Stimulated activated CD4-positive, alpha-beta T cell treated with anti-CD3 and anti-CD28 coated beads, Interleukin-15, amount 100 ng/mL, for 1 hour (primary cell): ENCODE measurements at places on chromosomes 6 and 20.

GRCh38 chr6:82458147-82458546 is 94.5 kb downstream of the TPBG start:
- DNase-seq, result no peak

DNA sequence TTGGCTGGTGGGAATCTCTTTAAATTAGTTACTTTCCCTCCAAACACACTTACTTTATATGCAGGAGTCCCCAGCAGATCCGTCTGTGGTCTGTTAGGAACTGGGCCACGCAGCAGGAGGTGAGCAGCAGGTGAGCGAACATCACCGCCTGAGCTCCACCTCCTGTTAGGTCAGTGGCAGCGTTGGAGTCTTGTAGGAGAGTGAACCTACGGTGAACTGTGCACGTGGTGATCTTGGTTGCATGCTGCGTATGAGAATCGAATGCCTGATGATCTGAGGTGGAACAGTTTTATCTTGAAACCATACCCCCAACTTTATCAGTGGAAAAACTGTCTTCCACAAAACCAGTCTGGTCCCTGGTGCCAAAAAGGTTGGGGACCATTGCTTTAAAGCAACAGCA is 5.0 kb downstream of the SERPINB6 start:
- DNase-seq, result no peak

DNA sequence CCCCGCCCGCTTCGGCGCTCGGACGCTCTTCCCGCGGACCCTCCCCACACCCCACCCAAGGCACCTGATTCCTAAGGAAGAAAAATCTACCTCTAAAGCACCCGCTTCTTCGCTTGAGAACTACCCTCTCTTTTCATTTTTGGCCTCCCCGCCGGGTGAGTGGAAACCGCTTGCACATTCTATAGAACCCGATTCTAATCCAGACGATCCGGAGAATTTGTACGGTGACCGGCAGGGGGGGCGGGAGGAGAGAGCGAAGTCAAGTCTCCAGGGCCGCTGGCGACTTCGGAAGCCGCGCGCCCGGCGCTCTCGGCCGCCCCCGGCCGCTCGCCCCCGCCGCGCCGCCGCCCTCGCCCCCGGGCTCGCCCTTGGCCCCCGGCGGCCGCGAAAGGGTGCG is at the start of gene RBM24:
Gene RBM24, plus strand, starts transcription at position 262 of the 397 bp plus-strand sequence. CDS start 221 bp downstream, outside the sequence.
- peak; percentile 13 for DNase-seq

- no peak for DNase-seq
Observed at GRCh38 chr20:51017251-51017650, 5.7 kb downstream of the KCNG1 start.

- no peak for DNase-seq
Observed at GRCh38 chr20:50115041-50115512, 2.1 kb upstream of the UBE2V1 start.

DNA sequence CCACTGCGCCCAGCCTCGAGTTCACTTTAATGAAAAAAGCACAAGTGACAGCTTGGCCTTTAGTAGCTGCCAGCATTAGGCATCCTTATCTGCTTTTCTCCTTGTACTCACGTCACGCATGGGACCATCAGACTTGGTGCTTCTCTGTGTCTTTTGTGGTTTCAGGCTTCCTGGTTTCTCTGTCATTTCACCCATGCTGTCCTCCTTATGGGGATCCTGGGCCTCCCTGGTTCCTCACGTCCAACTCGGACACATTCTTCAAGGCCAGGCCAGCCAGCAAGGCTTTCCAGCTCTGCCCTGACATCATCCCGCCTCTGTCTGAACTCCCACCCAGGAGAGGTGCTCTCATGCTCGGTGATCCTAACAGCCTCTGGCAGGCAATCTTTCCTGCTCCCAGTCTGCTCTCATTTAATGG is 83.2 kb downstream of the TIAM2 start:
- no peak for DNase-seq

- DNase-seq, result no peak
Observed at GRCh38 chr6:119283214-119283613, 66.3 kb downstream of the MAN1A1 start.

- DNase-seq, result no peak
Observed at GRCh38 chr6:94645191-94645590, 932.1 kb upstream of the MANEA start.

- no peak for DNase-seq
Observed at GRCh38 chr6:55652429-55652828, 73.4 kb upstream of the HMGCLL1 start.

DNA sequence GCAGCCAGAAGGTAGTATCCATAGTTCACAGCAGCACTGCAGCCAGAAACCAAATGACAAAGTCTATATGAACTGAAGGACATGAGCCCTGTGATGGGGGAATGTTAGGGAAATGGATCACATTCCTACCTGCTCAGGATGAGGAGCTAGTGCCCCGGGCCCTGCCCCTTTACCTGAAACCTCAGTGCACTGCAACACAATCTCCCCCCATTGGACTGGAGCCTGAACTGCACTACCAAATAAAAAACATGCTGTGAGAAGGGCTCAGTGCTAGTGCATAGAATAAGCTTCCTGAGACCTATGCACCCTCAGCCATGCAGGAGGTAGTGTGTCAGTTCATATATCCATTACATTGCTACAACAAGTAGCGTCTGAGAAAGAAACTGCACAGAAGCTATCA is 477.8 kb downstream of the HACE1 start:
- DNase-seq, result no peak

- DNase-seq, result no peak
Observed at GRCh38 chr6:170439366-170440361, 113.4 kb downstream of the PSMB1 start.

GRCh38 chr6:1137849-1138248 is 174.0 kb upstream of the FOXQ1 start:
- no peak for DNase-seq

DNA sequence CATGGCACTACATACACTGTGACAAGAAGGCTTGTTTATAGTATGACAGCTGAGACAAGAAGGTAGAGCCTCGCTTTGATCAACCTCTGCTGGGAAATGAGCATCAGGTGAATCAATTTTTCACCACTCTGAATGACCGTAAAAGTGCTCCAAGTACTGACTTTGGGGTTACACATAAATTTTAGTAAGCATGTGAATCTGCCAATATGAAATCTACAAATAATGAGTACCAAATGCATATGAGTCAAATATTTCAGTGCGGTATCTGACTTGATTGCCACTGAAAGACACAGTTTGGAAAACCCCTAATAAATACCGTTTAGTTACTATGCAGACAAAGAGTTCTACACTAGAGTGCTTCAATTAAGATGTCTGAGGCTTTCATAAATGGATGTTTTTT is 77.8 kb downstream of the ATG5 start:
- no peak for DNase-seq

GRCh38 chr20:51480507-51481270 is 61.8 kb downstream of the NFATC2 start:
- peak; percentile 36 for DNase-seq

GRCh38 chr6:114301596-114302219 is 41.1 kb downstream of the HS3ST5 start:
- DNase-seq, result no peak

DNA sequence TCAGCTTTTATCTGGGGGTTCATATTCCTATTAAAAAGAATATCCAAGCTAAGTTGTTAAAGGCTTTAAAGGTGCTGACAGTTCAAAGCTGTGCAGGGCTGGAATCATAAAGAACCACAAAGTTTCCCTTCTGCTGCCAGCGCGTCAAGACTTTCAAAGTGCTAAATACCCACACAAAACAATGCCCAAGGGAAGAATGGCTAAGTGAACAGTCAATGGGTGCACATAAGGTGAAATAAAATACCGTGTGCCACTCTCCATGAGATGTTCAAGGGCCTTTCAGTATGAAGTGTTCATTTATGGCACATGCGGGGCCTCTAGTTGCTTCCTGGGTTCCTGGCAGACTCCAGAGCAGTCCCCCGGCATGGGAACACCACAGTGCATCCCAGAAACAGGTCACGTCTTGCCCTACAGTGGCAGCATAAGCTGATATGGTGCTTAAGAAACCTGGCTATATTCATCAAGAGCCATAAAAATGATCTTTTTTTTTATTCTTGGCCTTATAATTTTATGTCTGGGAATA is 14.1 kb downstream of the TXNDC5 start:
- no peak for DNase-seq

DNA sequence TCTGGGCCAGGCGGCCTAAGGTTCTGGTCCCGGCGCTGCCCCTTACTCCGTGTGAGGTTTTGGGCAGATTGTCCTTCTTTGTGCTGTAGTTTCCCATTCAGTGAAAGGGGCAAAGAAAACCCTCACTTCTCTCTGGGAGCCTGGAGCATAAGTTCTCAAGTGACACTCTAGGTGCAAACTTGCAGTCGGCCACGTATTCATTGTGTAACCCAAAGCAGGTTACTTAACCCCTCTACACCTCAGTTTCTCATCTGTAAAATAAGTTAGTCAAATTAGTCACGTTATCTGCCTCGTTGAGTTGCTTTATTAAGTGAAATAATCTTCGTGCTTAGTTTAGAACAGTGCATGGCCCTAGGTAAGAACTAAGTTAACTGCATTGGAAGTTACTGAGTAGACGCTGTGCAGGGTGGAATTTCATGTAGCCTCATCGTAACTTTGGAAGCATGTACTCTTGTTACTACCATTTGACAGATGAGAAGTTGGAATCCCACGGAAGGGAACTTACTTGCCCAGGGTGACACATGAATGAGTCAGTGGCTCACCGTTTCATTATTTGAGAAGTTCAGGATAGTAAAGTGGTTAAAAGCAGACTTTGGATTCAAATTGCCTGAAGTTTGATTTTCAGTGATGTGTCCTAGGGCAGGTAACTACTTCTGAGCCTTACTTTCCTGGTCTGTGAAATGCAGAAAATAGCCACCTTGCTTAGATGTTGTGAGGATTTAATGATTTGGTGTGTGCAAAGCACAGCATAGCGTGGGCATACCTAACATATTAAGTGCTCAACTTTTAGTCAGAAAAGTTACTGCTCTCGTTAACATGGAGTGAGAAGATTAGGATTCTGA is 556 bp upstream of the MROH8 start:
- no peak for DNase-seq

DNA sequence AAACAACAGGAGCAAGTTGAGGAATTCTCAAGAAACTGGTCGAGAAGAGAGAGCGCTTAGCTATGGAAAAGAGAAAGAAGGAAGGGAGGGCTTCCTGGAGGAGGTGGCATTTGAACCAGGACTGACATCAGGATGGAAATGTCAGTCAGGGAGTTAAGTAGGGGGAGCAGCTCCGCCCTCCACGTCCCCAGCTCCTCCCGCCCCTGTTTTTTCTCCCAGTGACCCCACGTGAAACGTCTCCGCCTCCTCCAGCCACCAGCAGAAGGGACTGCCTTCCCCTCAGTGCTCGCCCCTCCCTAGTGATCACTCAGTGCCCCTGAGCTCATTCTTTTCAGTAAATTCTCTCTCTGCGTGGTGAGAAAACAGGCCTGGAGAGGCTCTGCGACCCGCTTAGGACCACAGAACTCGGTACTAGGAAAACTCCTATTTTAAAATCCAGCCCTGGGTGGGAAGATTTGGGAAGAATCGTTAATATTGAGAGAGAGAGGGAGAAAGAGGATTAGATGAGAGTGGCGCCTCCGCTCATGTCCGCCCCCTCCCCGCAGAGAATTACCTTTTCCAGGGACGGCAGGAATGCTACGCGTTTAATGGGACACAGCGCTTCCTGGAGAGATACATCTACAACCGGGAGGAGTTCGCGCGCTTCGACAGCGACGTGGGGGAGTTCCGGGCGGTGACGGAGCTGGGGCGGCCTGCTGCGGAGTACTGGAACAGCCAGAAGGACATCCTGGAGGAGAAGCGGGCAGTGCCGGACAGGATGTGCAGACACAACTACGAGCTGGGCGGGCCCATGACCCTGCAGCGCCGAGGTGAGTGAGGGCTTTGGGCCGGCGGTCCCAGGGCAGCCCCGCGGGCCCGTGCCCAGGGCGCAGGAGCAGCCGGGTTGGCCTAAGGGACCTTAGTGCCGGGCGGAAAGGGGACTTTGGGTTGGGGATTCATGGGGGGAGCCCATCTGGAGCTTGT is 4.6 kb downstream of the HLA-DPB1 start:
- DNase-seq, result no peak

GRCh38 chr6:98957450-98957849 is 9.7 kb upstream of the FBXL4 start:
- no peak for DNase-seq

DNA sequence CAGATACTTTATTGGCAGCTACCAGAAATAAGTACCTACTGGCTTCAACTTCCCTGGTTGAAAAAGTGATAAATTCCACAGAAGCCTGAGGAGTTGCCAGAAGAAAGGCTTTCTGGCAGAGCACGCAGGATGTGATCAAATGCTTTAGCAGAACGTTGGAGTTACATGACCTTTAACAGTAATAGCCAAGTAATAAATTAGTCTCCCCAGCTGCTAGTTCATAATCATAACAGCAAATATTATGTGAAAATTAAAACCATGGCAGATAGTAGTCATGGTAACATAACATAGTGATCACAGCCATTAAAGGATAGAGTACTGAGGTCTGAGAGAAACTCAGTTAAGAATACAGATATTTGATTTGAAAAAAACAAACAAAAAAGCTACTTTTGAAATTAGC is 567.7 kb downstream of the ADGRB3 start:
- DNase-seq, result no peak

GRCh38 chr20:16434062-16434664 is 139.1 kb downstream of the KIF16B start:
- peak; percentile 24 for DNase-seq

- DNase-seq, result no peak
Observed at GRCh38 chr6:110786271-110786670, 29.0 kb downstream of the CDK19 start.

- no peak for DNase-seq
Observed at GRCh38 chr6:48630511-48630910, 519.5 kb upstream of the PTCHD4 start.

- DNase-seq, result no peak
Observed at GRCh38 chr20:52593654-52594053, 378.5 kb upstream of the TSHZ2 start.

- DNase-seq, result no peak
Observed at GRCh38 chr6:46816626-46817025, 23.4 kb downstream of the MEP1A start.

GRCh38 chr6:1553562-1554083 is 56.1 kb upstream of the FOXC1 start:
- DNase-seq, result no peak

- DNase-seq, result no peak
Observed at GRCh38 chr20:47396762-47397476, 40.4 kb upstream of the ZMYND8 start.

GRCh38 chr20:25288291-25289181 is 40.7 kb downstream of the PYGB start:
- no peak for DNase-seq

DNA sequence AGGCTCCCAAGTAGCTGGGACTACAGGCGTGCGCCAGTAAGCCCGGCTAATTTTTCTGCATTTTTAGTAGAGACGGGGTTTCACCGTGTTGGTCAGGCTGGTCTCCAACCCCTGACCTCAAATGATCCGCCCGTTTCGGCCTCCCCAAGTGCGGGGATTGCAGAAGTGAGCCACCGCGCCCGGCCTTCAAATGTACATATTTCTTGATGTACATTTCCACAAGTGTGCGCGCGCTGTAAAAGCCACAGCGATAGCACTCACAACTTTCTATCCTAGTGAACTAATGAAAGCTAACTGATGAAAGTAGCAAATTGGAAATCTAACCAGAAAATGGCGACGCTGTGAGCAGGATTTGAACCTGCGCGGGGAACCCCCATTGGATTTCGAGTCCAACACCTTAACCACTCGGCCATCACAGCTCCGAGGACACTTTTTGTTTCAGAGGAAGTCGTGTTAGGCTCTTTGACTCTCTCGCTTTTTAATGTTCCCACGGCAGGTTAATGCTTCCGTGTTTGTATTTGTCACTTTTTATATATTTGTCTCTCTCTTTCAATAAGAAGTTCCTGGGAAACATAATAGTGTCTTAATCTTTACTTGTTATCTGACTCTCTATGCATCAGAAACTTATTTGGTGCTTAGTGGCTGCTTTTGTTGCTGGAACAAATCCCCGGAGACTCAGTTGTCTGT is 199.4 kb upstream of the ZNF184 start:
- DNase-seq, result no peak

- DNase-seq, result no peak
Observed at GRCh38 chr6:149856256-149856994, 7.7 kb downstream of the LRP11 start.
